ENCODE measurements at places on chromosomes 6 and 20. TPM values are rescaled to one million over a fixed set of nuclear protein-coding genes. Genes with fewer than 3 reads are reported as not detected.

Gene PLN
- total RNA-seq = not detected

Gene CD40
- total RNA-seq = not detected

Gene SMLR1
- not detected for total RNA-seq

Gene GRM4
- total RNA-seq = not detected

Gene RCAN2
- total RNA-seq = 0.22 TPM

DNA sequence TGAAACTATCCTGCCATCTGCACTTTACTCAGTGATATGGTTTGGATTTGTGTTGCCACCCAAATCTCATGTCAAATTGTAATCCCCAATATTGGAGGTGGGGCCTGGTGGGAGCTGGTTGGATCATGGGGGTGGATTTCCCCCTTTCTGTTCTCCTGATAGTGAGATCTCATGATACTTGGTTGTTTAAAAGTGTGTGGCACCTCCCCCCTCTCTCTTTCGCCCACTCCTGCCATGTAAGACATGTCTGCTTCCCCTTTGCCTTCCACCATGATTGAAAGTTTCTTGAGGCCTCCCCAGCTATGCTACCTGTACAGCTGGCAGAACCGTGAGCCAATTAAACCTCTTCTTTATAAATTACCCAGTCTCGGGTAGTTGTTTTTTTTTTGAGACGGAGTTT, 18.0 kb downstream of the PIGT start:
- no peak for DNase-seq

DNA sequence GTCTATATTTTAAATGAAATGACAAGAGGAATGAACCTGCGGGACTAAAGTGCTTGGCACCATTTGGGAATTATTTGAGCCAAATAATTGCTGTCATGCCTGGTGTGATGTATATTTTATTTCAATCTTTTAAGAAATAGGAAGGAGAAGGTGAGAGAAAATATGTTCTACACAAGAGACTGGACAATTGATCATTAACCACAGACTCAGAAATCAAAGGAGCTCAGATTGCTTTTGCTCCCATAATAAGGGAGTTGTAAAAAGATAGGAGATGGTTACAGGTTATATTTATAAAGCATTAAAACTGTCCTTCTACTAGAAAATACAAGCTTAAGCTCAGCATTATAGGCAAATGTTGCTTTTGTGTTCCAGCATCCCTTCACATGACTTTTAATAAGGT, 515.2 kb upstream of the SULF2 start:
- no peak for DNase-seq

- peak; percentile 48 for DNase-seq
These were observed 10.3 kb upstream of the BLCAP start for GRCh38 chr20:37538003-37538402.

GRCh38 chr6:148967541-148967956, 220.7 kb downstream of the UST start:
- DNase-seq = no peak

DNA sequence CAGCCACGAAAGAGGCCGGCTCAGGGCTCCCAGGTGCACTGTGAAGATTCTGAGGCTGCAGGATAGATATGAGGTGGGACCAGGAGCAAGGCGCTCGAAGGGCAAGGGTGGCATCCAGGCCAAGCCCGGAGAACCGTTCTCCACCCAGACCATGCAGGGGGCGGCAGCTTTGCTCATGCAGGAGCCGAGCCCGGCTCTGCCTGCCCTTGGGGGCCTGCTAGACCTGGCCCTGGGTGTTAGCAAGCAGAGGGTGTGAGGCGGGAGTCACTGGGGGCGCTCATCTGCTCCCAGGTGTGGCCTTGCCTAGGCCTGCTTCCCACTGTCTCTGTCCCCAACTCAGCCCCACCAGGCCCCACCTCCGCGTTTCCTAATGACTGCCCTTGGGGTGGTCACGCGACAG, 59.4 kb downstream of the WDR27 start:
- no peak for DNase-seq

DNA sequence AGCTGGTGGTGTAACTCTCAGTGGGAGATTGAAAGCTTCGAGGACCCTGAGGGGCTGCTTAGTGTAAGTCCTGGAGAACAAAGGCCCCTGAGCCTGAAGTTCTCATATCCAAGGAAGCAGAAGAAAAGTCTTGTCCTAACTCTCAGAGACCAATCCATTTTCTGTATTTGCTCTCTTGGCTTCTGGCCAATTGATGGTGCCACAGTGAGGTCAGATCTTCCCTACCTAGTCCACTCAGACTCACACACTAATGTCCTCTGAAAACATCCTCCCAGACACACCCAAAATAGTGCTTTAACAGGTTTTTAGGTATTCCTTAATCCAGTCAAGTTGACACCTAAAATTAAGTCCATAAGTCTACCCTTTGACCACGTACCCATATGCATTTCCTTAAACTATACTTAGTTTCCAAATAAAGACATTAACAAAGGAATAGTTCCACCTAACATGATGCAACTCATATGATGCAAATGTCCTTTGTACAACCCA, 29.4 kb downstream of the ZNF292 start:
- no peak for DNase-seq

DNA sequence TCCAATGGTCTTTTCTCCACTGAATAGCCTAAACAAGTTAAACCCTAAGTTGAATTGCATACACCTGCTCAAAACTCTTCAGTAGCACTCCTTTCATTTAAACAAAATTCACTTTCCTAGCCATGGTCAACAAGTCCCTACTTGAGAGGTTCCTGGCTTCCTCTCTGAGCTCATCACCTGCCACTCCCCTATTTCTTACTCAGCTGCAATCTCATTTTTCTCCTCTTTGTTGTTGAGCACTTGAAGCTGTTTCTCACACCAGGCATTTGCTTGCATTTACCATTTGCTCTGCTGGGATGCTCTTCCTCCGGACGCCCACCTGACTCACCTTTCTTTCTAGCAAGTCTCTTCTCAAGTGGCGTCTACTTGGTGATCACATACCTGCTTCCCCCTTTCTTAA, 38.5 kb downstream of the EDN1 start:
- DNase-seq = peak; percentile 22

GRCh38 chr6:140821196-140821595, 1311.5 kb upstream of the GJE1 start:
- no peak for DNase-seq

- DNase-seq = no peak
These were observed 76.0 kb downstream of the LCA5 start for GRCh38 chr6:79461205-79461604.
